Activated effector memory CD4-positive, alpha-beta T cell treated with Interleukin-2 at 50 U/mL for 16 hours (primary cell): ENCODE measurements at places on chromosomes 1 and 21.

GRCh38 chr1:172928412-172928811 is 122.3 kb downstream of the TNFSF18 start:
- DNase-seq, result no peak

GRCh38 chr1:229531326-229531725 is 23.2 kb upstream of the NUP133 start:
- no peak for DNase-seq

- no peak for DNase-seq
These were observed 15.5 kb downstream of the ETS2 start for GRCh38 chr21:38821248-38821647.

DNA sequence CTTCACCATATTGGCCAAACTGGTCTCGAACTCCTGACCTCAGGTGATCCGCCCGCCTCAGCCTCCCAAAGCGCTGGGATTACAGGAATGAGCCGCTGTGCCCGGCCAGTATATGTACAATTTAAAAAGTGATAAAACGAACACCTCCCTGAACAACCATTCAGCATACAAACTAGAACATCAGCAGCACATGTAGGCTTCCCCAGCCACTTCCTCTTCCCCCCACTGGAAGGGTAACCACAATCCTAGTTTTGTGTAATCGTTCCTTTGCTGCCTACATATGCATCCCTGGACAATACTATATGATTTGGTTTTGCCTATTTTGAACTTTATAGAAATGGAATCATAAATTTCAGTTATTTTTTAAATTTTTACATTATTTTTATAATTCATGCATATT is 60.4 kb downstream of the DESI2 start:
- no peak for DNase-seq

GRCh38 chr21:29481081-29481480 is 182.4 kb downstream of the BACH1 start:
- DNase-seq, result no peak

GRCh38 chr1:158025576-158026230 is 32.3 kb downstream of the KIRREL1 start:
- DNase-seq, result no peak
